ENCODE measurements at places on chromosomes 2 and 18. TPM values are rescaled to one million over a fixed set of nuclear protein-coding genes. Genes with fewer than 3 reads are reported as not detected.
A peak's percentile ranks its signal among the peaks of the same experiment; 100 is the strongest.

The PARD3B gene
- 0.26 TPM for total RNA-seq

The CTDP1 gene
- 45.9 TPM for total RNA-seq

The WDR7 gene
- total RNA-seq, result 32.2 TPM

The IL1RN gene
- total RNA-seq, result 4.2 TPM

The ADRA2B gene
- 0.12 TPM for total RNA-seq

The DSC3 gene
- not detected for total RNA-seq

DNA sequence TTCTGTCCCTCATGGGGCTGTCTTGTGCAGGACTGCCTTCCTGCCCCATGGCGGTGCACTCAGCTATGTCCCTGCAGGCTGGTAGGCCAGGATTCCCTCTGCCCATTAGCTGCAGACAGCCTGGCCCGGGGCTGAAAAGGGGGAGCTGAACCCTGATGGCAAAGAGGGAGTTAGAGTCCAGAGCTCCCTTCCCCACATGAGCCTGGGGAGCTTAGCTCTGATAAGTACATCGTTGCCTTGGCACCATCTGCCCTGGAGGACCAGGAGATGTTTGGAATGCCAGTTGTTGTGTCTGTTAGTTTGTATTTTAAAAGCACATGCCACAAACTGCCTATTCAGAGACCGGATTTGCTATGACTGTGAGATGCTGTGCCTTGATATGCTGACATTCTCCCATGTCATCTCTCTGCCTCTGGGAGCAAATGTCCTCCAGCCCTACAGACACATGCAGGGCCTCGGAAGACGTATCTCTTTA lies 65.1 kb upstream of the AFF3 start:
- no peaks in the 10 kb centered on the region for H3K4me1 ChIP-seq
- H3K4me3 ChIP-seq, result no peak overlapping the region
- DNase-seq, result no peak
- no peaks in the 10 kb centered on the region for H3K36me3 ChIP-seq
- H3K27me3 ChIP-seq, result no peaks in the 10 kb centered on the region

GRCh38 chr2:217114117-217114516 lies 254.3 kb upstream of the TNP1 start:
- no peaks in the 10 kb centered on the region for H3K36me3 ChIP-seq
- H3K4me1 ChIP-seq, result peaks cover 4% of the 10 kb centered on the region
- no peak overlapping the region for H3K4me3 ChIP-seq
- H3K27me3 ChIP-seq, result peaks cover 4% of the 10 kb centered on the region
- DNase-seq, result no peak

DNA sequence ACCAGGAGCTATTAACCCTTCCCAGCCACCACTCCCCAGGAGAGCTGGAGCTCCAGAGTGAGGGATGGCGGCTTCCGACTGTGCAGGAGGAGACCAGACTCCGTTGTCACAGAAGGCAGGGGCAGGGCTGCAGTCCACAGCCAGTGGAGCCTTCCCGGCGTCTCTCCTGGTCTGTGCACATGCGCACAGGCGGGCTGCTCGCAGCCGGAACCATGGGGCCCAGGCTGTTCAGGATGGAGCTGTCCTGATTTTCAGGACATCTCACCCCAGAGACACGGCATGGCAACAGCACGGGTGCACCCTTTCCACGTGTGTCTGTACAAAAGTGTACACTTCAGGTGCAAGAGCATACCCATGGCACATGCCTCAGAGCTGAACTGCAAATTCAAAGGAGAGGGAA lies 28.9 kb downstream of the EIPR1 start:
- H3K27me3 ChIP-seq, result no peaks in the 10 kb centered on the region
- peaks cover 49% of the 10 kb centered on the region for H3K36me3 ChIP-seq
- H3K4me1 ChIP-seq, result peaks cover 4% of the 10 kb centered on the region
- H3K4me3 ChIP-seq, result no peak overlapping the region

- H3K27me3 ChIP-seq, result no peaks in the 10 kb centered on the region
- H3K27ac ChIP-seq, result no peak overlapping the region
- H3K4me3 ChIP-seq, result no peak overlapping the region
- no peak for DNase-seq
- H3K36me3 ChIP-seq, result peaks cover 37% of the 10 kb centered on the region
Observed at GRCh38 chr2:102439065-102439695, 16.2 kb downstream of the IL18RAP start.

DNA sequence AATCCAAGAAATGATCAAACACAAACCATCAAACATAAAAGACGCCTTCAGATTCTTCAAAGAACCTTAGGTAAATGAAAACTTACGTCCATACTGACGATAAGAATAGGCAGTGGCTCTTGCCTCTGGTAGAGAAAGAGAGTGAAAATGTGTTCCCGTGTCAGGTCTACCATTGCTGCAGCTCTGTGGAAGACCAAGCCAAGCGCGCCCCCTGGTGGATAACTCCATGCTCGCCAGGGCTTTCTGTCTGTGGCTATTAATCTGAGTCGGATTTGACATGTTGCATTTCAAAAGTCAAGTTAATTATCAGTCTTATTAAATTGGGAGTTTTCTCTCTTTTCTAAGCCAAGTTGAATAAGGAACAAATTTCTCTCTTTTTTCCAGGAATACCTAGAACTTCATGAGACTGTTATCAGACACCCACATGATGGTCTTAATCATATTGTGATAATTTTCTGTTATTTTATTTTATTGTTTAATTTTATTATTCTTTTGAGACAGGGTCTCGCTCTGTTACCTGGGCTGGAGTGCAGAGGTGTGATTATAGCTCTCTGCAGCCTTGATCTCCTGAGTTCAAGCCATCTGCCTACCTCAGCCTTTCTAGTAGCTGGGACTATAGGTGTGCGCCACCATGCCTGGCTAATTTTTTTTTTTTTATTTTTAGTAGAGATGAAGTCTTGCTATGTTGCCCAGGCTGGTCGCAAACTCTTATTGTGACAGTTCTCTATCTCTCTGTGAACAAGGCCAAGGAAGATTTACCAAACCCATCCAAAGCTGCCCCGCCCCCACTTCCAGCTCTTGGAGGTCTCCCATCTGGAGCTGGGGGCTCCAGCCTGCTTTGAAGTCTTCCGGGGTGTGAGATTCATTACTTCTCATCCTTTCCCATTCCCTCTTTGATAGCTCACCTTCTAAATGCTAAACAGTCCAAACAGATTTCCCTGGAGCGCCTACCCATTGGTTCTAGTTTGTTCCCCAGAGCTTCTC lies 15.8 kb upstream of the ZAP70 start:
- DNase-seq, result peak; percentile 82
- peaks cover 19% of the 10 kb centered on the region for H3K4me1 ChIP-seq
- no peak overlapping the region for H3K27ac ChIP-seq
- no peaks in the 10 kb centered on the region for H3K36me3 ChIP-seq
